ENCODE measurements at places on chromosomes 3 and 15. TPM values are rescaled to one million over a fixed set of nuclear protein-coding genes. Genes with fewer than 3 reads are reported as not detected.

The ALS2CL gene
- 240 TPM for total RNA-seq

The XCR1 gene
- total RNA-seq, result under 0.01 TPM

The CLDN16 gene
- total RNA-seq, result 0.26 TPM

The CORO2B gene
- under 0.01 TPM for total RNA-seq

The GOLGA8B gene
- total RNA-seq, result 48.7 TPM

The TMPRSS7 gene
- total RNA-seq, result under 0.01 TPM

The EPM2AIP1 gene
- 6.1 TPM for total RNA-seq

The SCAANT1 gene
- total RNA-seq, result not detected

The RPP25 gene
- total RNA-seq, result 3.3 TPM

The PAQR9 gene
- not detected for total RNA-seq

The ARNT2 gene
- 0.26 TPM for total RNA-seq

The MNS1 gene
- not detected for total RNA-seq

The ADAMTS17 gene
- total RNA-seq, result 2.0 TPM

The PSTPIP1 gene
- total RNA-seq, result not detected

The PRSS50 gene
- total RNA-seq, result not detected

The BCL2A1 gene
- 0.38 TPM for total RNA-seq

The GP9 gene
- total RNA-seq, result not detected

The THPO gene
- total RNA-seq, result not detected

The ACKR2 gene
- 1.3 TPM for total RNA-seq

The SMAD6 gene
- total RNA-seq, result not detected

The C3orf52 gene
- total RNA-seq, result 45.5 TPM

The NAALADL2 gene
- 1.1 TPM for total RNA-seq

Measured in bronchial epithelial cell (primary cell).